ENCODE measurements at places on chromosomes 7 and 10.

DNA sequence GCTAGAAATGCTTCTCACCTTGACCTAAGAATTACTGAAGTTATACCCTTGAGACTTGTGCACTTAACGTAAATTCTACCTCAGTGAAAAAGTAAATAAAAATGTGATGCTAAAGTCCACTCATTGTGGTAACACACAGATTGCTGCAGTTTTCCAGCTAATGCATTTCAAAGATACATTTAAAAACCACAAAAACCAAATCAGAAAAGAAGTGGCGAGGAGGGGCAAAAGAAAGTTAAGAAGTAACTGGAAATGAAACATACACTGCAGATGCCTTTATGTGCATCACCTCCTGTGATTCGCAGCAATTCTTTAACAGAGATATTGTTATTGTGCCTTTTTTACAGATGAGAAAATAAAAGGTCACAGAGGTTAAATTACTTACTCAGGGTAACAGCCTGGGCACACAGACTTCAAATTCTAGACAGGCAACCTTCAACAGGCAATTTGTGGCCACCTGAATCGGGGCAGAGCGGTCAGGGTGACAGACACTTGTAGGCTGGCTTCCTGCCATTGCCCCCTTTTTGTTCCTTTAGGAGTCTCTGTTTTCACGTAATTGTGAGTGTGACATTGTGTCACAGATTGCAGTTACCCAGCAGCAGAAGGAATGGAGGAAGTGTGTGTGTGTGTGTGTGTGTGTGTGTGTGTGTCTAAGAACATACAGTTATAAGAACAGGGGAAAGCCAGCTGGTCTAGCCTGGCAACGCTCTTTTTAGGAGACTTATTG, 1.9 kb downstream of the WIPF3 start:
- DNase-seq: no peak

DNA sequence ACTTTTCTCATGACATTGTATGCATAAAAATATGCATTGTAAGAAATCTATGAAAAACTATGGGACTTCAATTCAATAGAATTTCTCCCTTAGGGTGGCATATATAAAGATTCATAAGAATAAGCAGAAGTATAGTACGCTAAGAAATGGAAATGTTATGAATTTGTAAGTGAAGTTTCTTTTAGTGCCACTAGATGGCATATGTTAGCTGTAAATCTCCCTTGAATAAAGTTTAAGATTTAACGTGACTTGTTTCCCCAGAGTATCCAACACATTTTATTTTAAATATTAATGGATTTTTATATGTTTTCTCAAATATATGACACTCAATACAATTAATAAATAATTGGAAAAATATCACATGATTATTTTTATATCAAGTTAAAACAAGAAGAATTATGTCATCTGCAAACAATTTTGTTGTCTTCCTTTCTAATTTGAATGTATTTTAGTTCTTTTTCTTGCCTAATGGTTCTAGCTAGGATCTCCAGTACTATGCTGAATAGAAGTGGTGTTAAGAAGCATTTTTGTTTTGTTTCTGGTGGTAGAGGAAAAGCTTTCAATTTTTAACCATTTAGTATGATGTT, 287.2 kb downstream of the HGF start:
- DNase-seq: no peak

GRCh38 chr10:11823122-11823988, at the start of gene PROSER2:
TSS of gene PROSER2 (plus strand) at chr10:11823356. CDS start at chr10:11852078, 28,722 bp downstream.
- peak; percentile 24 for DNase-seq

DNA sequence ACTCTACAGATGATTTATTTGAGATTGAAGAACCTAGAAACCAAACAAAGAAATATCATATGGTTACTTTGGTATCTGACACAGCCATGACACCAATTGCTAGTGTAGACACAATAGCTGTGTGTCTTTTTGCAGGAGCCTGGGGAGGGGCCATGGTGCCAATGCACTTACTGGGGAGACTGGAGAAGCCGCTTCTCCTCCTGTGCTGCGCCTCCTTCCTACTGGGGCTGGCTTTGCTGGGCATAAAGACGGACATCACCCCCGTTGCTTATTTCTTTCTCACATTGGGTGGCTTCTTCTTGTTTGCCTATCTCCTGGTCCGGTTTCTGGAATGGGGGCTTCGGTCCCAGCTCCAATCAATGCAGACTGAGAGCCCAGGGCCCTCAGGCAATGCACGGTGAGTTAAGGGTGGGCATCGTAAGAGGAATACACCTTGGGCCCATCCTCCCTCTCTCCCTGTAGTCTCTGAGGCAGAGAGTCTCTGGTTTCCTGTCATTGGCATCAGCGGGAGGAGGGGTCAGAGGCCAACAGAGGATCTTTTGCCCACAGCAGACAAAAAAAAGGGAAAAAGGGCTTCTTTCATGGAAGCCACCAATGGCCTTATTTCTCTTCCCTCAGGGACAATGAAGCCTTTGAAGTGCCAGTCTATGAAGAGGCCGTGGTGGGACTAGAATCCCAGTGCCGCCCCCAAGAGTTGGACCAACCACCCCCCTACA, 1.2 kb downstream of the TMEM139 start:
- DNase-seq: no peak

- DNase-seq: no peak
Observed at GRCh38 chr10:107971973-107972372, 807.5 kb upstream of the SORCS1 start.

DNA sequence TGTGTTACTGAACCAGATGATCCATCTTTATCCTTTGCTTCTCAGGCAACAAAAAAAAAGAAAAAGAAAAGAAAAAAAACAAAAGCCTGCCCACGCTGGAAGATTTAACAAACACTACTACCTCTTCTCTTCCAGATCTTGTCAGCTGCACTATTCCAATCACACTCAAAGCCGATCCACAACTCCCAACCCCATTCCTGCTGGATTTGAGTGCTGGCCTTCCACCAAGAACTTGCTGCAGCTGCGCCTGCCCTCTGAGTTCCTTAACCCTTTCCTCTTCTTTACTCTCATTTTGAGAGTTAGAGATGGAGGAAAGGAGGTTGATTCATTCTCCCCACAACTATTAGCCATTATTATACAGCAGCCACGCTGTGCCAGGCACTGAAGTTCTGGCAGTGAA, 16.0 kb upstream of the ITGA8 start:
- no peak for DNase-seq

DNA sequence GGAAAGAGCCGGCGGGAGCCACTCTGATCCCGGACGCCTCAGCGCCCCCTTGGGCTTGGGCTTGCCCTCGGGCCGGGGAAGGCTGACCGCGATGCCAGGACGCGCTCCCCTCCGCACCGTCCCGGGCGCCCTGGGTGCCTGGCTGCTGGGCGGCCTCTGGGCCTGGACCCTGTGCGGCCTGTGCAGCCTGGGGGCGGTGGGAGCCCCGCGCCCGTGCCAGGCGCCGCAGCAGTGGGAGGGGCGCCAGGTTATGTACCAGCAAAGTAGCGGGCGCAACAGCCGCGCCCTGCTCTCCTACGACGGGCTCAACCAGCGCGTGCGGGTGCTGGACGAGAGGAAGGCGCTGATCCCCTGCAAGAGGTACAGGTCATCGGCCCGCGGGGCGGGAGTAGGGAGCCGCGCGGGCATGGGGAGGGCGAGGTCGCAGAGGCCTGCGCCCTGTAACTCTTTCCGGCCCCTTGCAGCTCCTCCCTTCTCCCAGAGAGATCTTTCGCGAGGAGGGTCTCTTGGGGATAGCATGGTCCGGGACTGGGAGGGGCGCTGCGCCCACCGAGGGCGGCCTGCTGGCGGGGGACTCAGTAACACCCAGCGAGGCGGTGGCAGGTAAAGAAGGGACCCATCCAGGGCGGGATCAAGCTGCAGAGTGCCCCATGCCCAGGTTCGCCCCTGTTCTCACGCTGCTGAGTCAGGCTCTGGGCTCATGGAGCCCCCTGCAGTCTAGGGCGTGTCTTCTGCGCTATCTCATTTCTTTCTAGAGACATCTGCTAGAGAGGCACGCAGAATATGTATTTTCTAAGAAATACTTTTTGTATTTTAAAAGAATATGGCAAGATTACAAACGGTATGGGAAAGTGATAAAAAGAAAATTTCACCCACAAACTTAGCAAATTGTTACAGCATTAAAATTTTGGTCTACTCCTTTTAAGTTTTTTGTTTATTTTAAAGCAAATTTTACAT, 687 bp downstream of the EPDR1 start:
- no peak for DNase-seq

- DNase-seq: no peak
Observed at GRCh38 chr10:44925224-44925623, 14.1 kb downstream of the TMEM72 start.

- no peak for DNase-seq
Observed at GRCh38 chr10:124586142-124586541, 124.5 kb downstream of the LHPP start.

- DNase-seq: no peak
Observed at GRCh38 chr7:45580053-45580872, 6.1 kb downstream of the ADCY1 start.

- no peak for DNase-seq
Observed at GRCh38 chr10:29841724-29842649, 207.2 kb upstream of the SVIL start.

DNA sequence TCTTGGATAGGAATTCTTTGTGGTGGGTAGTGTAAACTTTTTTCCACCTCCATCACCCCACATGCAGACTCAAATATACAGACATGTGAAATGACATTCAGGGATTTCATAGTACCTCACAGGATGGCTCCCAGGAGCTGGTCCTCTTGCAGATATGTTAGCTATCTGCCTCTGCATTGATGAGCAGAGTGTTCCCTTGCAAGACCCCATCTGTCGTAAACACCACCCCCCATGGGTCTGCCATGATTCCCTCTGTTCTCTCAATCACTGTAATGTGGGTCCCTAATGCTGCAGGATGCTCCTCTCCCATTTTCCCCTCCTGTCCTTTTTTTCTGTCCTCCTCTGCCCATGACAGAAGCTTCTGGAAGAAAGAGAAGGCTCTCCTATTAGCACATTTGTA, 391.2 kb upstream of the PODXL start:
- no peak for DNase-seq

DNA sequence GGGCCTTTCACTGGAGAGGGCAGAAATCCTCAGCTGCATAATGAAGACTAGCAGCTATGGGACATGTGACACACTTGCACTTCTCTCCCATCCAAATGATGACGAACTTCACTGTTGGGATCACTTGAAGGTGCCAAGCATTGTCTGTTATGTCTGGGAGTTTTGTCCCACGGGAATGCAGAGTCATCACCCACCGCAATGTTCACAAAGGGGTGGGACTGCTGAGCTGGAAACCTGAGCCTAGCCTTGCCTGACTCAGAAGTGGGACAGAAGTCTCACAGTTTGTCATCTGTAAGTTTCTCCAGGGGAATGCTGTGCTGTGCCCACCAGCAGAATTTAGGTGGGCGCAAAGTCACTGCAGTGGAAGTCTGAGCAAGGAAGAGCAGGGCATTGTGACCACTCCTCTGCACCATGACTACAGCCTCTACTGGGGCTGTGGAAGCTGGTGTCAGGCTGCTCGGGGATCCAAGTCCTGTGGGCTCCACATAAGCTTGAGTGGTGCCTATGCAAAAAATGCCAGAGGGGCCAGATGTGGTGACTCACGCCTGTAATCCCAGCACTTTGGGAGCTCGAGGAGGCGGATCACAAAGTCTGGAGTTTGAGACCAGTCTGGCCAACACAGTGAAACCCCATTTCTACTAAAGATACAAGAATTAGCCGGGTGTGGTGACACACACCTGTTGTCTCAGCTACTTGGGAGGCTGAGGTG, 472.0 kb upstream of the CNTNAP2 start:
- DNase-seq: no peak

DNA sequence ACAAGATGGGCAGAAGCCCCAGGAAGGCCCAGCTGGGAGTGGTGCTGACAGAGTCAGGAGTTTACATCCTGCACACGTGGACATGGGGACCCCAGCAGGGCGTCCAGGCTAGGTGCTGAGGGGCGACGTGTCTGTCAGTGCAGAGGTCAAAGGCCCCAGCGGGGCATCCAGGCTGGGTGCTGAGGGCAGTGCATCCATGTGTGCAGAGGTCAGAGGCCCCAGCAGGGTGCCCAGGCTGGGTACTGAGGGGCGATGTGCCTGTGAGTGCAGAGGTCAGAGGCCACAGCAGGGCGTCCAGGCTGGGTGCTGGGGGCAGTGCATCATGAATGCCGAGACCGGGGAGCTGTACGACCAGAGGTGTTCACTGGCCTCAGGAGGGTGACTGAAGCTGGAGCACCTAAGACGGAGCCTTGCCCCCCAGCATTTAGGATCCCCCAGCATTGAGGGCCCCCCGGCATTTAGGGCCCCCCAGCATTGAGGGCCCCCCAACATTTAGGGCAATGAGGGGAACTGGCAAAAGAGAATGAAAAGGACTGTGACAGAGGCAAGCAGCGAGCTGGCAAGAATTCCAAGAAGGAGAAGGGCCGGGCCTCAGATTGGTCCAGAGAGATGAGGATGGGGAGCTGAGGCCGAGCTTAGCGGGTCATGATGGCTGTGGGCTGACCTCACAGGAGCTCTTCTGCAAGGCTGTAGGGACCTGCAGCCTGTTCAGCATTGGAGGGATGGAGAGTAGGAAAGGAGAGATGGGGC, 474.9 kb downstream of the PTPRN2 start:
- DNase-seq: no peak

DNA sequence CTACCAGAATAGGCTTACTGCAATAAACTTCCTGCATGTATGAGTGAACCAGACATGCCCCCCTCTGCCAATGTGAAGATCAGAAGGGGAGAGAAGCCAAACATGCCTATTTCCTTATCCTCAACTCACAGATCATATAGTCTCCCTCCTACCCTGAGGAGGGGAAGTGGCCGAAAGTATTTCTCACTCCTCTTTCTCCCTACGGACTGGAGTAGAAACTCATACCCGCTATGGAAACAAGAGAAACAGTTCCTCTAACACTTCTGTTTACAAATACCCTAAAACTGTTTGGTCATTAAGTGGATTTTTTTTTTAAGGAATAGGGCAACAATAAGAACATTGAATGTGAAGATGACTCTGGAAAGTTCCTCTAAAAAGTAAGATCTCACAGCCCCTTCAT, 31.4 kb downstream of the CCNJ start:
- DNase-seq: no peak

GRCh38 chr7:45224832-45225231, 67.2 kb downstream of the RAMP3 start:
- no peak for DNase-seq

DNA sequence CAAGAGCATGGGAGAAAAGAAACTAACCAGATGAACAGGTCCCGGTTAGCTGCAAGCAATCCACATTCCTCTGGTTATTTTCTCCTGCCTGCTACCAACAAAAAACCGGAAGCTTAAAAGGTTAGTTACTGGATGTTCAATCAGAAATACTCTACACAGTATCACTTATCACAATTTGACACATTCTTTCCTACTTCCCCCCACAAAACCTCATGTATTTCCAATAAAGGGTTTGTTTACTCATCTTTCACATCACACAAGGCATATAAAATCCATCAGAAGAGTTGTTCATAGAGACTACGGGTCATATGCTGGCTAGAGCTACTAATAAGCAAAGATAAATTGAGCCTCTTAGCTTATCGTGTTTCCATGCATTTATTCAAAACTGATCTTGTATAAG, 4.8 kb downstream of the SLC25A28 start:
- DNase-seq: no peak
